GM12878 (cell line): ENCODE measurements at places on chromosomes 5 and 9. TPM values are rescaled to one million over a fixed set of nuclear protein-coding genes. Genes with fewer than 3 reads are reported as not detected.

Gene FRMD3
- total RNA-seq = 0.21 and 0.29 TPM in 2 replicates

DNA sequence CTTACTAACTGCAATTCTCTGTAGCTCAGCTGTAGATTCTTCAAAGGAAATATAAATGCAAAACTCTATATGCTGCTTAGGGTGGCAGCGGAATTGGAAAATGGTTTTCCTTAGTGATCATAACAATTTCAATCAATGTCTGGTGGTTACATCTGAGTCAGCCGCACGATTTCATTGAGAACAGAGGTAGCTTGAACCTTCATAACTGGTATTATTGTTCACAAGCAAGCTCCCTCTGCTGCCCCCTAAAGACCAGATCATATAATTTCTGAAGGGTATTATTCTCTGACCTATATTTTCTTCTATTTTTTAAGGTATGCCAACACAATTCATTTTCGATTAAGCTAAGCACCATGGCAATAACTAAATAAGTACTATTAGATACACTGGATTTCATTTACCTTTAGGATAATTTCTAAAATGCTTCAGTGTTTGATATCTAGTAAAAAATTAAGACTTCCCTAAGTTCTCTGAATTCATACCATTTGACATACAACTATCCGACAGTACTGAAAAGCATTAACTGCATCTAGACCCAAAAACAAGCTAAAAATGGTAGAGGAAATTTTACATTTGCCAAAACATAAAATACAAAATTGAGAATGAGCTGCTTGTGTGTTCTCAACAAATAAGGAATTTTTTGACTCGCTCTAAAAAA lies 181.1 kb upstream of the SPEF2 start:
- H3K27ac ChIP-seq = no peak overlapping the region
- no peaks in the 10 kb centered on the region for H3K4me1 ChIP-seq
- no peaks in the 10 kb centered on the region for H3K36me3 ChIP-seq
- no peaks in the 10 kb centered on the region for H3K27me3 ChIP-seq
- no peak overlapping the region for H3K4me3 ChIP-seq

GRCh38 chr9:4794691-4795090 lies 1.9 kb downstream of the RCL1 start:
- no peaks in the 10 kb centered on the region for H3K36me3 ChIP-seq
- H3K27me3 ChIP-seq = no peaks in the 10 kb centered on the region
- peaks cover 11% of the 10 kb centered on the region for H3K4me1 ChIP-seq

- H3K27me3 ChIP-seq = no peaks in the 10 kb centered on the region
- no peaks in the 10 kb centered on the region for H3K4me1 ChIP-seq
- H3K4me3 ChIP-seq = no peak overlapping the region
- H3K27ac ChIP-seq = no peak overlapping the region
- DNase-seq = no peak
Measured at GRCh38 chr5:99104538-99105132, 175.8 kb upstream of the CHD1 start.

- H3K36me3 ChIP-seq = peaks cover 7% of the 10 kb centered on the region
- no peak for DNase-seq
Measured at GRCh38 chr5:14327624-14328023, 184.5 kb downstream of the TRIO start.

DNA sequence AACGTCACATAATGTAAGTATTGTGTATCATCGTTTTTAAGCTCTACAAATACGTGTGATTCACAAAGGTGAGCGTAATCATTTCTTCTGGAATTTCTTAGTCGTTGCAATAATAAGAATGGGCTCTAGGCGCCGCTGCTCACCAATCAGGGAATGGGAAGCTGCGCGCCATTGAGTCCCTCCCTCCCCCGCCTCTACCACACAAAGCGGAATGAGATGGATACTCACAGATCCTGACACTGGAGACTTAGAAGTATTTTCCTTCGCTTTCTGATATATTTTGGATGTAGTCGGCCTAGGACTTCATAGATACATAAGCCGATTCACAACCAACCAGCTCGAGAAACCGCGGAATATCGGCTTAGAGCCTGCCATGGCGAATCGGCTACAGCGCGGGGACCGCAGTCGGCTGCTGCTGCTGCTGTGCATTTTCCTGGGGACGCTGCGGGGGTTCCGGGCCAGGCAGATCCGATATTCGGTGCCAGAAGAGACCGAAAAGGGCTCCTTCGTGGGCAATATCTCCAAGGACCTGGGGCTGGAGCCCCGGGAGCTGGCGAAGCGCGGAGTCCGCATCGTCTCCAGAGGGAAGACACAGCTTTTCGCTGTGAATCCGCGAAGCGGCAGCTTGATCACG lies at the start of gene PCDHGA11:
PCDHGA11 (plus strand) TSS at position 197 of the 634 bp plus-strand sequence; CDS start at position 374, 177 bp downstream.
- no peaks in the 10 kb centered on the region; the same call in 1 of the 2 replicates for H3K27me3 ChIP-seq
- DNase-seq = peak; percentile 37
- H3K4me3 ChIP-seq = peak within 1 kb of the TSS; percentile 76
- no peaks in the 10 kb centered on the region for H3K36me3 ChIP-seq
- no peak within 1 kb of the TSS for H3K27ac ChIP-seq
- H3K4me1 ChIP-seq = peaks cover 4% of the 10 kb centered on the region; the same call in 1 of the 2 replicates

- H3K4me1 ChIP-seq = no peaks in the 10 kb centered on the region
- H3K27me3 ChIP-seq = no peaks in the 10 kb centered on the region
- H3K4me3 ChIP-seq = no peak overlapping the region
- no peak for DNase-seq
- peaks cover 6% of the 10 kb centered on the region; the same call in 1 of the 2 replicates for H3K36me3 ChIP-seq
Measured at GRCh38 chr9:90855208-90855902, 53.7 kb downstream of the SYK start.

GRCh38 chr9:79925326-79925725 lies 353.6 kb downstream of the TLE4 start:
- H3K4me3 ChIP-seq = no peak overlapping the region
- no peaks in the 10 kb centered on the region for H3K36me3 ChIP-seq
- no peaks in the 10 kb centered on the region for H3K27me3 ChIP-seq
- no peak overlapping the region for H3K27ac ChIP-seq
- no peak for DNase-seq
